ENCODE measurements at places on chromosomes 16 and 17.

DNA sequence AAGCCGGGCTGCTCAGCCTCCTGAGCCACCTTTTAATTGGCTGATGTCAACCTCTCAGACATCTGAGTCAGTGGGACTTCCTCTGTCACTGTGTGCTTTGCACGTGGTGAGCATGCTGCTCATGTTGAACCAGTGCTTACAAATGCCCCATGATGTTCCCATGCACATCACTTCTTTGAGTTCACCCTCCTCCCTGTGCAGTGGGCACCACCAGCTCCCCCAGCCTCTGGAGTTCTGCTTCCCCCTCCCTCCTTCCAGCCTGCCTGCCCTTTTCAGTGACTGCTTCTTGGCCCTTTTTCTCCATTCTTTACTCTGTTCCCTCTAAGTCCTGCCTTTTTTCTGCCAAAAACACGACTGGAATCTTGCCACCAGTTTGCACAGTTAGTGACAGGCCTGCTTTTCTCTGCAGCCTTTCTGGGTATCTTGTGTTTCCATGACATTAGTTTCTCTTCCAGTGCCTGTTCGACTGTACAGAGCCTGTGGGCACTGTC is 41.6 kb downstream of the USP10 start:
- no peak for DNase-seq

- DNase-seq = no peak
Observed at GRCh38 chr16:2751577-2752034, 832 bp upstream of the SRRM2 start.

DNA sequence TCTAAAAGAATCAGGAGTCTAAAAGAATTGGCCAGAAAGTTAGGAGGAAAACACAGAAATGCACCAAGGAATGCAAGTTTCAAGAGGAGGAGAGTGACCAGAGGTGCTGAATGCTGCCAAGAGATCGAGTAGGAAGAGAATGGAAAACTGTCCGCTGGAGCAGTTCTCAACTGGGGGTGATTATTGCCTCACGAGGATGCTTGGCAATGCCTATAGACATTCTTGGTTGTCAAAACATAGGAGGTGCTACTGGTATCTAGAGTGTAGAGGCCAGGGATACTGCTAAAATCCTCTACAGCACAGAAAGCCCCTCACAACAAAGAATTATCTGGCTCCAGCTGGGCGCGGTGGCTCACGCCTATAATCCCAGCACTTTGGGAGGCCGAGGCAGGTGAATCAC is 82.1 kb upstream of the NOL11 start:
- DNase-seq = no peak

DNA sequence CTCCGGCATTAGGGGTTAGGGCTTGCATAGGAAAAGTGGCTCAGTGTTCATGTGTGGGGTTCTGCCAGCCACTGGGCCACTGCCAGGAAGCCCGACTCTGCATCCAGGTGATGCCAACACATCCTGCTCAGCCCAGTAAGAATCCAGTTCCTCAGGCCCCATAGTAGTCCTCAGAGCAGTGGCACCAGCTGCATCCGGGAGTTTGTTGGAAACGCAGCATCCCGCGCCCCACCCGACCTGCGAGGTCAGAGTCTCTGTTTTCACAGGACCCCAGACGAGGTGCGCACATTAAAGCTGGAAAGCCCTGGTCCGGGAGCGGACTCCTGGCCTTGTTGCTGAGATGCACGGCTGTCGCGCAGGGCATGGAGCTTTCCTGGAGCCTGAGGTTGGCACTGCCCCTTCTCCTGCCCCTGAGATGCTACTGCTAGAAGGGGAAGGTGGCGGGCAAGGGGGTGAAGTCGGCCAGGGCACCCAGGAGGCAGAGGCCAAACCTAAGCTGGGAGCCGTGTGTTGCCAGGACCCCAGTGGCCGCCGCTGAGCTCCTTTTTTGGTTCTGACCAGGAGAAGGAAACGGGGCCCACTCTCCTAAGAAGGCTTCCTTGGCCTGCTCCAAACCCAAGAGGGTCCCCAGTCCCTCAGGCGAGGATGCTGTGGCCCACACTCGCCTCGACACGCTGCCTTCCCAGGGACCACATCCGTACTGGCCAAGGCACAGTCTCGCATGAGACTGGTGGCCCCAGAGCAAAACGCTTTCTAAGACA is 44.4 kb downstream of the NOS2 start:
- no peak for DNase-seq

DNA sequence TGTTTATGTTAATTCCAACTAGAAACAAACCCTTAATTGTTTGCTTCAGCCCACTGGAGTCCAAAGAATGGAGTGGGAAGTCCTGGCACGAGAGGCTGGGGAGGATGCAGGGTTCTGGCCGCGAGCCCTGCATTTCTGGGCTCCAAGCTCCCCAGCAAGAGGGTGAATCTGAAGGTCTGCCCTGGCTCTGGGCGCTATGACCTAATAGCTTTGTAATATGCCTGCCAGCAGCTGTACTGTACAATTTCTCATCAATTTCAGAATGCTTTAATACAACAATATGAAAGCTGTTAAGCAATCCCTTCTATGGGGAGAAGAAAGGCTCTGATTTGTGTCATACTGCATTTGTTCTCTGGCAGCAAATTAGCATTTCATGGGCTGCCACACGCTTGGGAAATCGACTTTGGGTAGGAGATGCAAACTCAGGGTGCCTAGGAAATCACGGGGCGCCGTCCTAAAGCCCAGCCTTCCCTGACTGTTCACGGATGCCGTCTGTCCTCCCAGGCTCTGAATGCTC is 43.8 kb downstream of the NDEL1 start:
- no peak for DNase-seq

DNA sequence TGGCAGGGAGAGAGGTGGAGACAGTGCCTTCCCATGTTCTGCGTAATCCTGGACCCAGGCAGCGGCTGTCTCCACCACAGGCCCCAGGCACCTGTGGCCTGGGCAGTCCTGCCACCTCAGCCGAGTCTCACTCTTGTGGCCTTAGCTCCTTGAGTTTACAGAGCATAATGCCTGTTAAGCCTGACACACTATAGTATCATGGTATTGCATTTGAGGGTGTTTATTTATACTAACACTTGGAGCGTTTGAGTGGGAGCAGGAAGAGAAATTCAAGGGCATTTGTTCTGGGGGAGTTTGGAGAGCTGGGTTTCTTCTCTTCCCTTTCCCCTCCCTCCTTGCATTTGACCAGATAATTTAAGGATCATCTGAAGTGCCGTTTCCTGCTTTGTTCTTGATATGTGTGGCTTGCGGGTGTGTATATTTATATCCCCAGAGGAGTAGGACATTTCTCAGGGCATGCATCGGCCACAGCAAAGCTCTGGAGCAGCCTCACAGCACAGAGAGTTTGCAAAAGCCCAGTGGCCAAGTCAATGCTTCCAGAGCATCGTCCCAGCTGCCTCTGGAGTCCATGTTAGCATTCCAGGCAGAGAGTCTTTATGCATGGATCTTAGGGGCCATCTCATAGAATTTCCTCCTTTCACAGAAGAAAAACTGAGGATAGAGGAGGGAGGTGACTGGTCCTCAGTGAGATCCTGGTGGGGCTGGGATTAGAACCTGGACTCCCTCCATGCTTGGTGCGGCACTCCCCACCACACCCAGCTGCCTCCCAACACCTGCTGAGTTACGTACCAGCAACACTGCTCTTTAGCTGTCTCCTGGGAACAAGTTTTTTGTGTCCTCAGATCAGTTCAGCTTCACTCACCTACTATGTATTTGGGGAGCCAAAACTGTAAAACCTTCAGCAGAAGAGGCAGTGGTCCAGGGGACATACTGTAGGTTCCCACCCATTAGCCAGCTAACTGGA is 222.8 kb downstream of the CCDC182 start:
- DNase-seq = no peak

DNA sequence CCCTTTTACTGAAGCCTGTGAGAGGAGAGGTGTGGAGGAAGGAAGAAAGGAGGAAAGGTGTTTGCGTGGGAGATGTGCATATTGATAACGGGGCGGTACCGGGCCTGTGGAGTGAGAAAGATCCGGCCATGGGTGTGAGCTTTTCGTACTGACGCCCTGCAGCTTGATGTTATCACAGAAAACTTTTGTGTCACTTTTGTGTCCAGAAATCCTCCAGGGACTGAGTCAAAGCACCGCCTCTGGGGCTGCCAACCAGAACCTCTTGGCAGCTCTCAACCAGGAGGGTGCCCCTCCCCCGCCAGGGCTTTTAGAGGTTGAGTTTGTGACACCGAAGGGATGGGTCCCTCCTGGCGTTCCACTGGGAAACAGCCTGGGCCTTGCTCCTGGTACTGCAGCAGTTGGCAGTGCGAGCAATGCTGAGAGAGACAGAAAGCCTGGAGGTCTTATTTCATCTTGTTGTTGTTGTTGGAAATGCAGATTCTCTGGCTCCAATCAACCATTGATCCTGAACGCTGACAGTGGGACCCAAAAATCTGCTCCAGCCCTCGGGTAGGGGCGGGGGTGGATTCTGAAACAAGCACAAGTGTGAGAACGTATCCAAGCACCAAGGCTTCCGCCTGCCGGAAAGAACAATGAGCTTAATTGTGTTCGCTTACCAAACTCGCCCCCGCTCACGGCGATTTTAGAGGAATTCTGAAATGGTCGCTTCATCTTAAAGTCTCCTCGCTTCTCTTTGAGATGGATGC is 65.0 kb downstream of the CRISPLD2 start:
- no peak for DNase-seq

GRCh38 chr17:19302791-19303331 is 59.7 kb downstream of the B9D1 start:
- DNase-seq = no peak

GRCh38 chr17:72556944-72557826 is 436.4 kb downstream of the SOX9 start:
- peak; percentile 14 for DNase-seq

GRCh38 chr17:57422574-57423164 is 166.3 kb downstream of the MSI2 start:
- DNase-seq = no peak

GRCh38 chr16:52271088-52271750 is 275.7 kb downstream of the TOX3 start:
- no peak for DNase-seq

DNA sequence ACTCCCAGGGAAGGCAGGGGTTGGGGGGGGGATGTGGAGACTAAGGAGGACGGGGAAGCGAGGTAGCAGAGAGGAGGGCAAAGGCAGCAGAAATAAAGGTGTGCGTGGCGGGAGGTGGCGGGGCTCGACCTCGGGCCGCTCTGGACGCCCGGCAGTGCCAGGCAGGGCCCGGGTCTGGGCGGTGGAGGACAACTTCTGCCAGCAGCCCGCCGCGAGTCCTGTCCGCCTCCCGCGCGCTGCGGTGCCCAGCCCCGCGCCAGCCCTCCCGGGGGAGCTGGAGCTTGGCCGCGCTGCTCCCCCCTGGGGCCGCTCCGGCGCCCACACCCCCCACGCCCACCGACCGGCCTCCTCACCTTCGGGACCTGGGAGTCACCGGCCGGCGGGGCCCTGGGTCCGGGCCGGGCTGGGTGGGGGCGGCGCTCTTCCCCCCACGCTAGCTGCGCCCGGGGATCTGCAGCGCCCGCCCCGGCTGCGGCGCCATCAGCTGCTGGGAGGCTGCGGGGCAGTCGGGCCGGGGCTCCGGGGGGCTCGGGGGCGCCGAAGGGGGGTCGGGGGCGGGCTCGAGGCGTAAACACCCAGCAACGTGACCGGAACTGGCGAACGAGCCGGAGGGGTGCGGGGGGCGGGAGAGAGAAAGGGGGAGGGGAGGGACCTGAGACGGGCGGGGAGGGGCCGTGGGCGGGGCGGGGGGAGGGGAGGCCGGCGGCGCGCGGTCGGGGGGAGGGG is at the start of gene CCDC92B:
Gene CCDC92B (minus strand): TSS at position 595 of the 726 bp plus-strand sequence. CDS start 14,507 bp downstream, outside the sequence.
- DNase-seq = no peak

DNA sequence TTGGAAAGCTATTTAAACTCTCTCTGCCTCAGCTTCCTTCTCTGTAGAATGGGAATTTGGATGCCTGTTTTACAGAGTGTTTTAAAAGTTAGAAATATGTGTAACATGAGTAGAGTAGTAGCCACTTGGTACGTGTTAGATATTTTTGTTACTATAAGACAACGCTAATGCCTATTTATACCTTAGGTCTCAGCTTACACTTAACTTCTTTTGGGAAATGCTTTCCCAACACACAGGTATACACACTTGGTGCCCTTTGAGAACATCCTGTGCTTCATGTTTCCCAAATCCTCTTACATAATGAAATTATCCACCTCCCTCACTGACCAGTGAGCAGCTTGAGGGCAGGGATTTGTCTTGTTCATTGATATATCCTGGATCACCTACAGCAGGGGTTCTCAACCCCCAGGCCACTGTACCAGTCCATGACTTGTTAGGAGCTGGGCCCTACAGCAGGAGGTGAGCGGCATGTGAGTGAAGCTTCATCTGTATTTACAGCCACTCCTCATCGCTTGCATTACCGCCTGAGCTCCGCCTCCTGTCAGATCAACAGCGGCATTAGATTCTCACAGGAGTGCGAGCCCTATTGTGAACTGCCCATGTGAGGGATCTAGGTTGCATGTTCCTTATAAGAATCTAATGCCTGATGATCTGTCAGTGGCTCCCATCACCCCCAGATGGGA is 33.5 kb downstream of the ARSG start:
- no peak for DNase-seq

DNA sequence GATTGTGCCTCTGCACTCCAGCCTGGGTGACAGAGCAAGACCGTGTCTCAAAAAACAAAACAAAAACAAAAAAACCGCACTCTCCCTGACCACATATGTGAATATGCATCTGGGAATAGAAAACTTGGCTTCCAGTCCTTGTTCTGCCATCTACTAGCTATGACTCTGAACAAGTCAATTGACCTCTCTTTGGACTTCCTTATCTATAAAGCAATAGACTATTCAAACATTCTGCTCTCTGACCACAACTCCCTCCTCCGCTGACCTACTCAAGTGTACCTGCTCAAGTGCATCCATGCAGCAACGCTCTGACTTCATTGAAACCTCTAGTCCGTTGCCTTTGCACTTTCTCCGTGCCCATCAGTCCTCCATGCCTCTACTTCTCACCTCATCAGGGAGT is 52.6 kb upstream of the KDM6B start:
- no peak for DNase-seq

DNA sequence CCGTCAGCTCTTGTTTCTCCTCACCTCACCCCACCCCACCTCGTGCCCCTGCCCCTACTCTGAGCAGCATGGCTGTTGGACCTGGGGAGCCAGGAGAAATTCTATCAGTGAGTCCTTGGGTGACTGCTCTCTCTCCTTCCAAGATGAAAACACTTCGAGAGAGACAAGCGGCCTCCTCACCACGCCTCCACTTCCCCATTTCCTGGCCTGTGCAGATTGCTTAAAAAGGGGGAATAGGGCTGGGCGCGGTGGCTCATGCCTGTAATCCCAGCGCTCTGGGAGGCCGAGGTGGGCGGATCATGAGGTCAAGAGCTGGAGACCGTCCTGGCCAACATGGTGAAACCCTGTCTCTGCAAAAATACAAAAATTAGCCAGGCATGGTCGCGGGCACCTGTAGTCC is 9.5 kb downstream of the DLX4 start:
- no peak for DNase-seq

Data from activated gamma-delta T cell treated with anti-CD3 and anti-CD28 coated beads, Interleukin-2, amount 50 U/mL, for 16 hours (primary cell).